ENCODE measurements at places on chromosomes 3 and 15.

DNA sequence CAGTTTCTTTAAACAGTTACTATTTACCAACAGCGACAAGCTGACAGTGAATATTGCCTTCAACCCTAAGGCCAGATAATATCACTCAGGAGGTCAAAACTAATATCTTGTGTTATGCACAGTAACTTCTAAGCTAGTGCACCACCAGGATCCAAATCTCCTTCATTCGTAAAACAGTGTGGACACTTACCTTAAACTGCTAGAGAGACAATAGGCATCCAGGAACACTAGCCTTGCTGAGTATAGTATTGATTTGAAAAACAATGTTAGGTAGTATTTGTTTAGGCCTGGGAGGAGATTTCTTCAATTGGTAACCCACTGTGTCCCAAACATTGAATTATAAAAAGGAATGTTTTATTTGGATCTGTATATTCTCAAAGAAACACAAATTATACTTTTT is 707.9 kb upstream of the UBE2E2 start:
- no peak overlapping the region for H3K4me3 ChIP-seq
- no peaks in the 10 kb centered on the region for H3K27me3 ChIP-seq
- DNase-seq = no peak
- H3K4me1 ChIP-seq = no peaks in the 10 kb centered on the region

GRCh38 chr15:77201665-77202064 is 130.8 kb upstream of the TSPAN3 start:
- H3K36me3 ChIP-seq = peaks cover 22% of the 10 kb centered on the region
- no peak overlapping the region for H3K4me3 ChIP-seq
- no peak for DNase-seq
- no peaks in the 10 kb centered on the region for H3K4me1 ChIP-seq
- no peak overlapping the region for H3K27ac ChIP-seq

GRCh38 chr15:79608066-79608864 is 176.1 kb downstream of the MINAR1 start:
- H3K27me3 ChIP-seq = peaks cover 7% of the 10 kb centered on the region
- H3K27ac ChIP-seq = no peak overlapping the region
- H3K36me3 ChIP-seq = no peaks in the 10 kb centered on the region
- no peaks in the 10 kb centered on the region for H3K4me1 ChIP-seq

DNA sequence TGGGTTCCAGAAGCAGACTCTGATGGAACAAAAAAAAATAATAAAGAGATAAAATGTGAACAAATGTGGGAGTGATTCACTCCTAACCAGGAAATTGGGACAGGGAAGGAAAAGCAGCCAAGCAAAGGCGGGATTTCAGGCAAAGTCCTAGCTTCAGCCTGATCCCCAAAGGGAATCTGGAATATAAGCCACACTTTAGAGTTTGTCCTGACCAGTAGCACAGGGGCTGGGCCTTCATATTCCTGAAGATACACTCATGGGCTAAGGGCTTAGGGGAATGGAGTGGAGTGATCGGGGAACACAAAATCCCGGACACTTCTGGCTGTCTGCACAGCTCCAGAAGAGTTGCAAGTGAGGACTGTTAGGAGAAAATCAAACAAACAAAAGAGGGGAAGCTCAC is 135.0 kb upstream of the COL8A1 start:
- no peak overlapping the region for H3K4me3 ChIP-seq
- H3K27ac ChIP-seq = no peak overlapping the region
- peaks cover 3% of the 10 kb centered on the region for H3K4me1 ChIP-seq
- H3K36me3 ChIP-seq = no peaks in the 10 kb centered on the region

GRCh38 chr3:65751123-65751700 is 287.5 kb downstream of the MAGI1 start:
- no peak overlapping the region for H3K4me3 ChIP-seq
- H3K36me3 ChIP-seq = no peaks in the 10 kb centered on the region
- H3K4me1 ChIP-seq = no peaks in the 10 kb centered on the region
- no peak for DNase-seq

DNA sequence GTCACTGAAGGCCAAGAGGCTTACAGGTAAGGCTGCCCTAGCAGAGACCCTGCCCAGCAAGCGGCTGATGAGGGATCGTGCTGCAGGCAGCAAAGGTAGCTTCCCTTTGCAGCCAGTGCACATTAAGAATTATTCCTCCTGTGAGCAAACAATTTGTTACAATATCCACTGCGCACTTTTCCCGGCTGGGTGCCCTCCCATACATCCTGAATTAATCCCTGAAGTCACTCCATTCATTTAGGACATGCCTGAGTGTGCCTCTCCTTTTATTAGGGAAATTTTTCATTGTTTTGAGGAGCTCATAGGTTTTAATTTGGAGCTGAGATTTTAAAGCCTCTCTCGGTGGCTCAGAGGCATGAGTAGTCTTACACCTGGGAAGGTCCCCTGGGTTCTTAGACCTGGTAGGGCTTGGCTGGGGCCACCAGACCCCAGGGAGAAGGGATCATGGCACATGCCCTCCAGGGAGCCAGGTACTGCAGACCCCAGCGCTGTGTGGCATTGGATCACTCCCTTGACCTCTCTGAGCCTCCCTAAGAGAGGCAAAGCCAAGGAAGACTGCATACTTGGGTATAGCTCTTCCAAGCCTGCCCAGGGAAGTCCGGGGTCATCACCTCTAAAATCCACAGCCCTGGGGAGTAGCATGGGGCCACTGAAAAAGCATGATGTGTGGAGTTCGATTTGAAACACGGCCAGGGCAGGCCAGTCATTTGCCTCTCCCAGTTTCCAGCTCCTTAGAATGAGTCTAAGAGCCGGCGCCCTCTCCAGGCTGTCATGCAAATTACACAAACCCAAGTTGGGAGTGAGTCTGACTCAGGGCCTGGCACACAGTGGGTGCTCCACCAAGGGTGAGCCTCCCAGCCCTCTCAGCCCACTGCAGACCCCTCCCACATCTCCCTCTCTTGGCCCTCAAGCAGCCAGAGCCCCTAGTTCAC is 151.9 kb upstream of the LINGO1 start:
- no peak overlapping the region for H3K27ac ChIP-seq
- no peaks in the 10 kb centered on the region for H3K36me3 ChIP-seq
- no peaks in the 10 kb centered on the region for H3K27me3 ChIP-seq
- H3K4me3 ChIP-seq = no peak overlapping the region
- H3K4me1 ChIP-seq = no peaks in the 10 kb centered on the region

DNA sequence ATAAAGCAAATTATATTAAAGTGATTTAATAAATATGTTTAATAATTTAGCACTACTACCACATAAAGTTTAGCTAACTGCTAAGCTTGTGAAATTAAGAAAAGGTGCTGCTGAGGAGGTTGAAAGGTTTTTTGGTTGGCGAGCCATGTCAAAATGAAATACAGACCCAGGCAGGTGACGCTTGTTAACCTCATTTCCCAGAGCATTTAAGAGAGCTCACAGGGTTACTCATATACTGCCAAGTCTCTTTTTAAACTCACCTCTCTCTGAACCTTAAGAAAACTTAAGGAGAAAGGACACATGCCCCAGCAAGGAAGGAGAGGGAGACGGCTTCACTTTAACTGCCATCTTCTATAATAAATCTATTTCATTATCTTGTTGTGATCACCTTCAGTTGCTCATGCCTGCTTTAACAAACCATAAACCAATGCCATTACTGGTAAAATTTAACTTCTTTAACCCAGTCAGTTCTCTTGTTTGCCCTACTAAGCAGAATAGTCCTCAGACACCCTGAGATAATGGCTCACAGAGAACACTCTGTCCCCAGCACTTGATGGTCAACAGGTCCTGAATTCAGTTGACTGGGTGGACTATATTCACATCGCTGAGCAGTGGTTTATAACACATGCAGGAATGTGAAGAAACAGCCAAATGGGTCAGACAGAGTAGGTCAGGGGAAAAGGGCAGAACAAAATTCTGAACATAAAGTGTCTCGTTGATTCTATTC is 540.1 kb downstream of the UNC13C start:
- peaks cover 4% of the 10 kb centered on the region for H3K4me1 ChIP-seq
- no peaks in the 10 kb centered on the region for H3K36me3 ChIP-seq
- H3K27ac ChIP-seq = no peak overlapping the region
- no peaks in the 10 kb centered on the region for H3K27me3 ChIP-seq
- DNase-seq = no peak

GRCh38 chr3:45593708-45594601 is 596 bp upstream of the LIMD1 start:
- peaks cover 49% of the 10 kb centered on the region for H3K4me1 ChIP-seq
- DNase-seq = peak; percentile 74
- peak overlapping the region; percentile 84 for H3K27ac ChIP-seq
- H3K4me3 ChIP-seq = peak overlapping the region; percentile 92
- peaks cover 6% of the 10 kb centered on the region for H3K27me3 ChIP-seq

DNA sequence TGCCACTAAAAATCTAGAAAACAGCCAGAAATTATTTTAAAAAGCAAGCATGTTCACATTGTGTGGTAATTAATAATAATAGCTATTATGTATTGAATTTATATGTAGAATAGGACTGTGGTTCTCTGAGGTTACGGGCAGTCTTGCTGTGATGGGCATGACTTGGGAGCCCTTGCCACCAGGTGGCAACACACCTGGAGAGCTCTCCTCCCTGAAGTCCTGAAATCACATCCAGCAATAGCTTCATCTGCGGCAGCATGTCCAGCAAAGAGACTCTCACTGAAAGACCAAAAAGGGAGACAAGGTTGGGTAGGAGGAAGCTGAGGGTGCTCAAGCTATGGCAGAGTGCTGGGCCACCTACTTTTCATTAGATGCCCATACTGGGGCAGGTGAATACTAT is 206.8 kb upstream of the IL12A start:
- no peak for DNase-seq
- H3K27me3 ChIP-seq = peaks cover 13% of the 10 kb centered on the region
- no peak overlapping the region for H3K4me3 ChIP-seq
- peaks cover 3% of the 10 kb centered on the region for H3K4me1 ChIP-seq

DNA sequence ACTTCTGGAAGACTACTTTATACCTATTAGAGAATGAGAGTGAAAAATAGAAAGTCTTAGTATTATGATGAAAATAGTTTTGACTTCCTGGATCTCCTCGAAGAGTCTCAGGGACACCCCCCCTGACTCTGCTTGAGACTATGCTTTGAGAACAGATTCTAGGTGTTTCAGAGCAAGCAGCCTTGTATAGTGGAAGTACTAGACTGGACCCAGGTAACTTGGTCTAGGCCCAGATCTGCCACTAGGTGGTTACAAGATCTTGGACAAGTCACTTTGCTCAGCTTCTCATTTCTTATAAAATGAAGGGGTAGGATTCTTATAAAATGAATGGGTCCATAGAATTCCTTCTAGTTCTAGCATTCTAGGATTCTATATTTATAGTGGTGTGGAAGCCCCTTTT is 9.1 kb downstream of the ABHD5 start:
- DNase-seq = no peak
- no peaks in the 10 kb centered on the region for H3K27me3 ChIP-seq
- H3K4me1 ChIP-seq = peaks cover 6% of the 10 kb centered on the region
- H3K4me3 ChIP-seq = no peak overlapping the region

GRCh38 chr15:69742361-69742760 is 289.7 kb downstream of the RPLP1 start:
- H3K27ac ChIP-seq = no peak overlapping the region
- DNase-seq = no peak
- no peaks in the 10 kb centered on the region for H3K36me3 ChIP-seq
- peaks cover 17% of the 10 kb centered on the region for H3K27me3 ChIP-seq
- peaks cover 27% of the 10 kb centered on the region for H3K4me1 ChIP-seq

- no peak overlapping the region for H3K27ac ChIP-seq
- DNase-seq = no peak
- H3K36me3 ChIP-seq = peaks cover 3% of the 10 kb centered on the region
- H3K4me3 ChIP-seq = no peak overlapping the region
- H3K27me3 ChIP-seq = peaks cover 3% of the 10 kb centered on the region
- no peaks in the 10 kb centered on the region for H3K4me1 ChIP-seq
Observed at GRCh38 chr3:33758281-33758680, 40.1 kb upstream of the PDCD6IP start.

DNA sequence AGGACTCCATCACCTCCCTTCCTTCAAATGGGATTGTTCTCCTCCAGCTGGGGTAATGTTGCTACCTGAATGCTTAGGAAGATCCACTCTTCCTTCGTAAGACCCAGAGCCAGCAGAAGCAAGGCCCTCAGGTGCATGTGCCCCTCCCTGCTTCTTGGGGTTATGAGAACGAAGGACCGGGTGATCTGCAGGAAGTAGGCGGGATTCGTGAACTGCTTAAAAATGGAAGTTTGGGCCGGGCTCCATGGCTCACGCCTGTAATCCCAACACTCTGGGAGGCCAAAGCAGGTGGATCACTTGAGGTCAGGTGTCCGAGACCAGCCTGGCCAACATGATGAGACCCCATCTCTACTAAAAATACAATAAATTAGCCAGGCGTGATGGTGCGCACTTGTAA is 8.0 kb downstream of the TLR9 start:
- H3K4me1 ChIP-seq = peaks cover 48% of the 10 kb centered on the region
- peaks cover 40% of the 10 kb centered on the region for H3K36me3 ChIP-seq
- no peaks in the 10 kb centered on the region for H3K27me3 ChIP-seq
- H3K27ac ChIP-seq = peak overlapping the region; percentile 71

DNA sequence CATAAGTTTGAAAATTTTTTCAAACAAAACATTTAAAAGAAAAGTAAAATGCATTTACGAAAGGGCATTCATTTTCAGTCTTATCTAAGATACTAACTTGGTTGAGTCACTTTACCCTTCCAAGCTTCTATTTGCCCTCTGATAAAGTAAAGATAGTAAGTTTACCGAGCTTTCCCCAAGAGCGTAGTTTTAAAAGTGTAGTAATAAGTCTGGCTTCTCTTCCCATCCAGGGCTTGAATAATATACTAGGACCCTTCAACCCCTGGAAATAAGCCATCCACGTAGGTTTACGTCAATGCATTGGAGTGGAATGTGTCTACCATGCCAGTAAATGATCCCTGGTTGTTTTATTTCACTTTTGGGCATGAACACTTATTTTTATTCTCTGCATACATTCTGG is 608.3 kb downstream of the NTRK3 start:
- no peak overlapping the region for H3K27ac ChIP-seq
- H3K36me3 ChIP-seq = no peaks in the 10 kb centered on the region
- H3K4me3 ChIP-seq = no peak overlapping the region
- no peaks in the 10 kb centered on the region for H3K4me1 ChIP-seq
- H3K27me3 ChIP-seq = no peaks in the 10 kb centered on the region

DNA sequence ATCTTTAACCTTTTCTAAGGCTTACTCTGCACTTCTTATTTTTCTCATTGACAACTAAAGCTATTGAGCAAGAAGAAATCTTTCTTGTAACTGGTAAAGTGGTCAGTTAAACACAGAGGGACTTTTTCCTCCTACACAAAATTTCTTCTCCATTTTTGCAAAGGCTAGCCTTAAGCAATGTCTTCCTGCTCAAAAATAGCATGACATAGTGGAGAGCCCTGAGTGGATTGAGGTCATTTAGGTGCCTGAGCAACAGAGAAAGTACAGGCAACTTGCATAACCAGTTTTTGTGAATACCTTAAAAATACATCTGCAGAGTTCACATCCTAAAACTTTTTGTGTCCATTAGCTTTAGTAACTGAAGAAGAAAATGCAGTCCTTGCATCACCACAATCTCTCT is 144.7 kb upstream of the TTC14 start:
- no peaks in the 10 kb centered on the region for H3K27me3 ChIP-seq
- no peak overlapping the region for H3K27ac ChIP-seq
- no peaks in the 10 kb centered on the region for H3K36me3 ChIP-seq
- no peak for DNase-seq
- no peak overlapping the region for H3K4me3 ChIP-seq
